ENCODE measurements at places on chromosomes 16 and 17.

DNA sequence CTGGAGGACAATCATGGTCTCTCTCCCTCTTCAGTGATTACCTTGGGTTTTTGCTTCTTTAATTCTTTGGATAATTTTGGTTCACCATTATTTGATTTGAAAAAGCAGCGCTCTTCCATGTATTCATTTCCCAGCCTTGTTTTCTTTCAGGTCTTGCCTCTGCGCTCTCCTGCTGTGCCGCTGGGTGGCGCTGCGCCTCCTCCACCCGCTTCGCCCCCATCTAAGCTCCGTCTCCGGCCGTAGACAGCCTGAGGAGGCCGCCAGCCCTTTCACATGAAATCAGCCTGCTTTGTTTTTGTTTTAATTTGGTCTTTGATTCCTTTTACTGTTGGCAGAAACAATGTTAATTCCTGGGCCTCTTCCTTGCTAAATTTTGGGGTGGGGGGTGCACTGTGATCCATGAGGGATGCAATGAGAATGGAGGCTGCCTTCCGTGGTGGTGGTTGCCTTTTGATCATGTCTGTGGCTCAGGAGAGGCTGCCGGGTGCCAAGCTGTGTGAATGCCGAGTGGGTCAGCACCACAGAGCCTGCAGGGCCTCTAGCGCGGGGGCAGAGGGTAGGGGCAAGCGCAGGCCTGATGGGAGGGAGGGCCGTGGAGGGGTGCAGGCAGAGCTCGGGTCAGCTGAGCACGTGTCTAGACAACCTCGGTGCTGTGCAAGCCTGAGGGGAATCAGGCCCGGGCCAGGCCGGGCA, 64.1 kb downstream of the PLD6 start:
- DNase-seq, result no peak

GRCh38 chr16:89033796-89034572, 57.0 kb upstream of the CBFA2T3 start:
- no peak for DNase-seq

DNA sequence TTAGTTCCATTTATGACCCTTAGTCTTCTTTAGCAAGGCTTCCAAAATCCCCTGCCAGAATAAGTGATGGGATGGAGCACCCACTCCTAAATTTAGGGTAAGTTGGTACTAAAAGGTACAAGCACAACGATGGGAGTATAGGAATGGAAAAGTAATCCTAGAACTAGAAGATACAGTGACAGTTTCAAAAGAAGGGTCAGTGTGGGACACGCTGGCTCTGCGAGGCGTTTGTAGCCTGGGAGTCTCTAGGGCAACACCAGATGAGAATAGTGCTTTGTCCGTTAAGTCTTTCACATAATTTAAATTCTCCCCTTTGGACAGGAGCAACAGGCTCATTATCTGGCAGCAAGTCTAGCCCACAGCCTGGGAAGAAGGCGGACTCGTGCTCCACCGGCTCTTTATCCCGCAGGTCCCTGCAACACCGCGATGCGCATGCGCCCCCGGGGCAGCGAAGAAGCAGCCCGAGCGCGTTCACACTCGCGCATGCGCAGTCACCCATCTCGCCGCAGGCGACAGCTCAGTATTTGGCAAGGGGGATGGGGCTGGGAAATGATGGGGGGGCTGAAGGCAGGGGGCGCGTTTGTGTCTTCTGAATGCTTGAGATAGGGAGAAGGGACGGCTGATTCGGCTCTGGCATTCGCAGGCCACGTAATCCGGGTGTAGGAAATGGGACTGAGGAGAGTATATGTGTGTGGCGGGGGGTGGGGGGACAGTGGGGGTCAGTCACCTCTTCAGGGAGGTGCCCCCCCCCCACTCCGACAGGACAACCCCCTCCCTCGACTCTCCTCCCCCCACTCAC, 564 bp downstream of the SPOP start:
- DNase-seq, result peak; percentile 98

GRCh38 chr16:22945361-22945760, 131.4 kb downstream of the HS3ST2 start:
- DNase-seq, result no peak

- DNase-seq, result peak; percentile 31
These were observed 252.3 kb downstream of the SNX29 start for GRCh38 chr16:12228602-12229499.

GRCh38 chr17:39564211-39564848, 43.4 kb downstream of the NEUROD2 start:
- DNase-seq, result peak; percentile 67

GRCh38 chr16:88329726-88330700, 52.7 kb upstream of the ZNF469 start:
- DNase-seq, result no peak

DNA sequence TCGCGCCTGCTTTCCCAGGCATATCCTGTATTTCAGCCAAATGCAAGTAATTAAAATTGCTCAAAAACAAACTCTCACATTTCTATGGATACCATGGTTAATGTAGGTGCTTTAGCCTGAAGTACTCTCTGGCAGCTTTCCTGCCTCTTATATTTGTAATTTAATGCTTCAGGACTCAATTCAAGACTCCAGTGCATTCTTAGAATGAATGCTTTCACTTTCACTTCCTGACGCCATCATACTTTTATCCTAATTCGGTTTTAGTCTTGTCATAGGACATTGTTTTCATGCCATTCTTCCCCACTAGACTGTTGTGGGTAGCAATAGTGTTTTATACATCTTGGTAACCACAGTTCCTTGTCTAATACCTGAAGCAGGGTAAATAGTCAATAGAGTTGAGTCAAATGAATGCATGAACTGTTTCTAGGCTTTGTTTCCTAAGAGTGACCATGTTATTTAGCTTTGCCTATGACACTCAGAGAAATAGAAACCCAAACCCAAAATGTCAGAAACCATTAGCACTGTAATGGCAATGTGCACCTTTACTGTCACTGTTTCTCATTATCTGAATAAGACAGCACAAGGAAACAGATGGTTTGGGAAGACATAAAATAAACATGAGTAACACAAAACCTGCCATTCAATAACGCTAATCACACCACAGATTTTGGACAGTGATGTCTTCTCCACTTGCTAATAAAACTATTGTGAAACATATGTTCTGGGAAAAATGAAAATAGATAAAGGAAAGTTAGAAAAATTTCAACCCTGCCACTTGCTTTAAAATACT, 705.5 kb downstream of the CDH11 start:
- no peak for DNase-seq

DNA sequence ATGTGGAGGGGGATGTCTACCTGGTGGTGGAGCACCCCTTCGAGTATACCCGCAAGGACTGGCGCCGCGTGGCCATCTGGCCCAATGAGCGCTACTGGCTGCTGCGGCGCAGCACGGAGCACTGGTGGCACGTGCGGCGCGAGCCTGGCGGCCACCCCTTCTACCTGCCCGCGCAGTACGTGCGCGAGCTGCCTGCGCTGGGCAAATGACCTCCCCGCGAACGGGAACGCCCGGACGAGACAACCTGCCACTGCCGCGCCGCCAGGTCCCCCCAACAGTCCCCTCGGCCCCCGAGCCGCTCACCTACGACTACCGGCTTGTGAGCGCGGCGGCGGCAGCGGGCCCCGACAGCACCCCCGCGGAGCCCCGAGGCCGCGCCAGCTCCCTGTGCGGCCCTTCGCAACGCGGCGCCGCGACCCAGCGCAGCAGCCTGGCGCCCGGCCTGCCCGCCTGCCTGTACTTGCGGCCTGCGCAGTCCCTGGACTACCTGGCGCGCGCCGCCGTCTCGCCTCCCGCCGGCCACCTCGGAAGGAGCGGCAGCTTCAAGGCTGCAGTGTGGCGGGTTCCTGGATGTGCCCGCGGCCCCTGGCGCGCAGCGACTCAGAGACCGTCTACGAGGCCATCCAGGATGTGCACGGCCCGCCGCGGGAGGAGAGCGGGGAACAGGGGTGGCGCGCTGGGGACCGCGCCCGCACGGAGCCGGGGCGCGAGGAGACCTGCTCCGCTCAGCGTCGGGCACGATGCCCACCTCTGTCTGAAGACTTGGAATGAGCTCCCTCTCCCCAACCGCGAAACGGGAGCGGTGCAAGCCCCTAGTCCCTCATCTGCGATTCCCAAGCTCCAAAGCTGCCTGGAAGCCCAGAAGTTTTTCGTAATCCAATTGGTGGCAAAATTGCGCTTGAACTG, 48.7 kb upstream of the AMZ2 start:
- no peak for DNase-seq

DNA sequence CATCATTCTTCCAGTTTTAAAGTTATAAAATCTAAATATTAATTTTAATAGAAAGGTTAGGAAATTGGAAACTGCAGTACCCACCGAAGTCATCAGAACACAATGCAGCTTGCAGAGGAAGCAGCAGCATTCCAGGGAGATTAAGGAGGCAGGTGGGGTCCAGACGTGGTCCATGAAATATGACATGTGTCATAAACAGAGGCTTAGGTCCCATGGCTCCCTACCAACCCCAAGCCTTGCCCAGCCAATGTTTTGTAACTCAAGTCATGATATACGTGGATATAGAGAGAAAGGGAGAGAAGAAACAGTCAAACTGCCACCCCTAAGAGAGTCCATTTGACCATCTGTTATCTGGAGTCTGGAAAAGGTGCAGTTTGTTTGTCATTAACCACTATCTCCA, 670.0 kb downstream of the TOX3 start:
- peak; percentile 81 for DNase-seq

GRCh38 chr16:85477801-85478363, 135.2 kb upstream of the GSE1 start:
- DNase-seq, result no peak

DNA sequence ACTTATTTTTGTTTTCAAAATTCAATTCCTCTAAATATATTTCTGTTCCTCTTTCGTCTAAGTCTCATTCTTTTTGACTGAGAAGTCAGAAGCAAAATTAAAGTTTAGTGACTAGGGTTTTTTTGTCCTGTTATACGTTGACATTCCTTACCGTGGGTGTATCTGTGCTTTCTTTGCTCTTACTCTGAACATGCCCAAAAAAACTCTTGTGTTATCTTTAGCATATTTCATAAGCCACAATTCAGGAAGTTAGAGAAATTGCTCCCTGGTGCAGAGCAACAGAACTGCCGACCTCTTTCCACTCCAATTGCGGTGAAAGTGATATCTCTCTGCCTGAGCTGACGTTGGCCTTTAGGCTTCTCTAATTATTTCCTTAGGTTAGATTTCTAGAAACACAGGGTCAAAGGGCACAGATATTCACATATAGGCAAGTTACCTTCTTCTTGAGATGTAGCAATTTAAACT, 65.7 kb downstream of the CENPV start:
- DNase-seq, result no peak

DNA sequence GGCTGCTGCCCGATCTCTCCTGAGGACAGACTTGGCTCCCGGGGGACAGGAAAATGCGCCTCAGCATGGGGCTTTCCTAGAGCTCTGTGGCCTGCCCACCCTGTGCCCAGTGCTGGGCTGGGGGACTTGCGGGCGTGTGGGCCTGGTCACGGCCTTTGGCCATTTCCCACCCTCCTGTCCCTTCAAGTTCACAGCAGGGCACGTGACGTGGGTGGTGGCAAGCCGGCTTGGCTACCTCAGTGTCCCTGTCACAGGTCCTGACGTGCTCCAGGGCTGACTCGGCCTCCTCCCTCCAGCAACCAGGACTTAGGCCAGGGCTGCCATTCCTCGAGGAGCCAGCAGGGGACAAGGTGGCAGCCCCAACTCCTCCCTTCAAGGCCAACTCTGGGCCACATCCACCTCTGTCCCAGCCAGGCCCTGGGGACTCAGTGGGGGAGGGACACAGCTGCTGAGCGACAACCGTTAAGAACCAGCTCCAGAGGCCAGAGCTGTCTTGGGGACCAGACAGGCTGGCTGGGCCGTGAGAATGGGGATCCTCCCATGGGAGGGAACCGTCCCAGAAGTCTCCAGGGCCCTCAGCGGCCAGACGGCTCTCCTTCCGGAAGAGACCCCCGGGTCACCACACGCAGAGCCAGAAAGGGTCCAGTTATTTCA, 981 bp upstream of the UNC13D start:
- peak; percentile 85 for DNase-seq

- DNase-seq, result no peak
These were observed 3.7 kb downstream of the METTL16 start for GRCh38 chr17:2508035-2508434.

GRCh38 chr16:61421111-61421510, 615.1 kb downstream of the CDH8 start:
- DNase-seq, result no peak

DNA sequence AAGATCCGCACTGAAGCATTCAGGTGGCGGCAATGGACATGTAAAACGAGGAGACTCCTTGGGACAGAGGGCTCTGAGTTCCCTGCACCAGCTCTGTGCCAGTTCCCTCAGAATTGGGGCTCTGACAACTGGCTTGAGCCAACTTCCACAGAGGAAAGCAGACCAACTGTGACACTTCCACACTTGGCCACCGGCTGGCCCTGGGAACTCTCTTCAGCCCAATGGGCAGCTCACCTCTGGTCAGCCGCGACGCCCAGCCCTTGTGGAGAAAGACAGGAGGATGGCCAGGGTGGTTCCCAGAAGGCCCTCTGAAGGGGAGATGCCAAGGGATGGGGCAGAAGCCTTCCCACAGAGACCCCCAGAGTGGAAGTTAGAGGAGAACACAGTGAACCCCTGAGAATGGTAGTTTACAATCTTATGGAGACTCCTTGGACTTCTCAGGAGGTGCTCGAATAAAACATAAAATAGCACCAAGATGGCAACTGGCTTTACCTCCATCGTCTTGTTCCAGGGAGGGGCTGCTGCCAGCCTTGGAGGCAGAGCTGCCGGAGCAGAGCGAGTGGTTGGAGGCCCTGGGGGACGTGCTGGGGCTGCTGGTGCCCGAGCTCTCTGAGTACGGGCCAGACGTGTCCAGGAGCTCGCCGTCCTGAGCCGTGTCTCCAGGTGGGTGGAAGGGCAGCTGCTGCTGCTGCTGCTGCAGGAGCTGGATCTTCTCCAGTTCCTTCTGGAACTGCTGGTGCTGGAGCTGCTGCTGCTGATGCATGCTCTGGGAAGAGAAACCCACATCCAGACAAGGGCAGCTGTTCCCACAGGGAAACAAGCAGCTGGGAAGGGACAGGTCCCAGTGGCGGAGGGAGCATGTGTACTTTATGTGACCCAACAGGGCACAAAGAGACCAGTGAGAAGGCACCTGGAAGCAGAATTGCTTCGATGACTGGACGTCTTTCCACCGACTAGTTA, 35.0 kb upstream of the ICAM2 start:
- DNase-seq, result peak; percentile 23

DNA sequence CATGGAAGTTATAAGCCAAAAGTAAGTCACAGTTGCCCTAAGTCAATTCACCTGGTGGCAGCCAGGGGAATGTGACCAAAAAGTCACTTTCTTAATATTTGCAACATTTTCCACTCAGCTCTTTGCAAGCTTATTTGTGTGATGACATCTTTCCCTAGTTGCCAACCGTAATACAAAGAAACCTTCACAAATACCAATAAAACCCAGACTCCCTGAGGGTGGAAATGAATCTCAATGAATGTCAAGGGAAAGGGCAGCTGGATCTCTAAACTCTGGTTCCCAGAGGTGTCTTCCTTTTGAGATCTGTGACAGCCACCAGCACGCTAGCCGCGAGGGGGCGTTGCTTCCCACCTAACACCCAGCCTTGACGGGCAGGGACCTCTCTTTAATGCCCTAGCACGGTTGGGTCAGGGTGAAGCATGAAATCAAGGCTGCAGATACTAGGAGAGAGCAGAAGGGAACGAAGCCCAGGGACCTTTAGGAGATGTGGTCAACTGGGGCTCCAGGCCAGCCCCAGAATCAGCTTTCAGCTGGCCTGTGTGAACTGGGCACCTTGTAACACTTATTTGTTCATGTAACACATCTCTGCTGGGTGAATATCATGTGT, 82.2 kb downstream of the CMC2 start:
- peak; percentile 59 for DNase-seq

All from SJCRH30 (cell line).